ENCODE measurements at places on chromosomes 4 and X.

- peak; percentile 73 for DNase-seq
Observed at GRCh38 chr4:84503495-84504437, 4.7 kb upstream of the NKX6-1 start.

- DNase-seq = no peak
Observed at GRCh38 chrX:109440475-109440874, 41.4 kb downstream of the GUCY2F start.

- no peak for DNase-seq
Observed at GRCh38 chrX:964831-965416, 247.5 kb downstream of the CRLF2 start.

DNA sequence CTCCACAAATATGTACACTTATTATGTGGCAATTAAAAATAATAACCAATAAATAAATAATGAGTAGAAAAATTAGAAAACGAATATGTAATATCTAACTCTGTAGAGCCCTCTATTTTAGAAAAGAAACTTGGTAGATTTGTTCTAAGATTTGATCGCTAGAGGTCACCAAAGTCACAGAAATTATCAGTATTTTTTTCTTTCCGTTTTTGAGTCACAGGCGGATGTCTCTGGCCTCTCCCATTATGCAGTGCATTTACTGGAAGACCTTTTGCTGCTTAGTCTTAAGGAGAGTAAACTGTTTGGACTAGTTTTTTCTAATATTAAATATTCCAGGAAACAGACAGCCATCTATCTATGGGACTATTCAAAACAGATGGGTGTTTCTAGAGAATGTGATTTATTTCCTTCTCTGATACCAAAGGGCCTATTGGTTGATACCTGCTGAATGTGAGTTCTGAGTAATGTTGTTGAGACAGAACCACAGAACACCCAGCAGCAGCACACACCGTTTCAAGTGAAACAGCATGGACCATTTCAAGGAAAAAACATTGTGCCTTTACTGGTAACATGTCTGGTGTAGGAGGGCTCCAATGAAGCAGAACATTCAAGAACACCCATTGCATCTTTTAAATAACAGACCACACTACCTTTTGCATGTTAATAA, 34.0 kb upstream of the GYPA start:
- peak; percentile 22 for DNase-seq

- DNase-seq = no peak
Observed at GRCh38 chr4:88746206-88746605, 48.6 kb upstream of the NAP1L5 start.

- no peak for DNase-seq
Observed at GRCh38 chrX:104104676-104105075, 7.6 kb upstream of the ZCCHC18 start.

GRCh38 chr4:22129454-22130029, 181.0 kb upstream of the KCNIP4 start:
- peak; percentile 6 for DNase-seq
